CD4-positive, alpha-beta T cell treated with Interferon gamma for 1 hour (primary cell): ENCODE measurements at places on chromosomes 3 and 15.

- no peak for DNase-seq
Measured at GRCh38 chr15:41096178-41096577, 19.9 kb downstream of the INO80 start.

DNA sequence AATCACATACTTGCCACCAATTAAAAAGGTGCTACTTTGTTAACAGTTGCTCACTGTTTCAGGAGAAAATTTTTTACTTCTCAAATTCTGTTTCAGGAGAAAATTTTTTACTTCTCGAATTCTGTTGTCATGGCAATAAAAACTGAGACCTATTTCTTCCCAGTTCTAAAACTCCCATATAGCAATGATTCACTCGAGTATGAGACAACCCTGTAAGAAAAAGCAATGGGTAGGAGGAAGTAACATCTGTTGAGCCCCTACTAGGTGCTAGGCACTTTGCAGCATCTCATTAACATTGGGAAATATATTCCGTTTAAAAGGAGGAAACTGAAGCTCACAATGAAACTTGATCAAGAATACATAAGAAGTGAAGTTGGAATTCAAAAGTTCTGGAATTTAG is 35.1 kb upstream of the IGSF11 start:
- no peak for DNase-seq

DNA sequence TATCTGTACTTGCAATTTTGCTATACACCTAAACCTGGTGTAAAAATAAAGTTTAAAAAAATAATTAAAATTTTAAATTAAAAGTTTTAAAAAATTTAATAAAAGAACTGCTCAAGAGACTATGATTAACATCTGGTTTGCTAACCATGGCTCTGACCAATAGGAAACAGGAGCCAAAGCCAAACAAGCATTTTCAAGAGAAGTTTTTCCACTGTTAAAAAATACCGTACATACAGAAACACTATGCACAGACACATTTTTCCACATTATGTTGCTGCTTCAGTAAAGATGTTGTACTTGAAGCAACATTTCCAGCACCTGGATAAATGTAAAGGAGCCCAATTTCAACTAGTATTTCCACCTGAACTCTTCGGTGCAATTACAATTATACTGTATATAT is 543.9 kb upstream of the NAALADL2 start:
- no peak for DNase-seq

DNA sequence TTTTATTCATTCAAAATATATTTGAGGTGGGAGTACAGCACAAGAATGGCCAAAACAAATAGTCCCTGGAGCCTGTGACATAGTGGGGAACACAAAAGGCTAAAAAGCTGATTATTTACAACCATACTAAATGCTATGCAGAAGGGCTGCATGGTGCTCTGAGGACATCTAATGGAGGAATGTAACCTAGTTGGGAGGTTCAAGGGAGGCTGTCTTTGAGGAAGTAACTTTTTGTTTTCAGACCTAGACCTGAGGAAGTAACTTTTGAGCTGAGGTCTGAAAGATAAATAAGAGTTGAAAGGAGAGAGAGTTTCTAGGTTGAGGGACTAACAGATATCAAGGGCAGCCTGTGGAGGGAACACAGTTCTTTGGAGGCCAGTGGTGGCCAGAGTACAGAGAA is 34.8 kb upstream of the RASA2 start:
- peak; percentile 34 for DNase-seq

DNA sequence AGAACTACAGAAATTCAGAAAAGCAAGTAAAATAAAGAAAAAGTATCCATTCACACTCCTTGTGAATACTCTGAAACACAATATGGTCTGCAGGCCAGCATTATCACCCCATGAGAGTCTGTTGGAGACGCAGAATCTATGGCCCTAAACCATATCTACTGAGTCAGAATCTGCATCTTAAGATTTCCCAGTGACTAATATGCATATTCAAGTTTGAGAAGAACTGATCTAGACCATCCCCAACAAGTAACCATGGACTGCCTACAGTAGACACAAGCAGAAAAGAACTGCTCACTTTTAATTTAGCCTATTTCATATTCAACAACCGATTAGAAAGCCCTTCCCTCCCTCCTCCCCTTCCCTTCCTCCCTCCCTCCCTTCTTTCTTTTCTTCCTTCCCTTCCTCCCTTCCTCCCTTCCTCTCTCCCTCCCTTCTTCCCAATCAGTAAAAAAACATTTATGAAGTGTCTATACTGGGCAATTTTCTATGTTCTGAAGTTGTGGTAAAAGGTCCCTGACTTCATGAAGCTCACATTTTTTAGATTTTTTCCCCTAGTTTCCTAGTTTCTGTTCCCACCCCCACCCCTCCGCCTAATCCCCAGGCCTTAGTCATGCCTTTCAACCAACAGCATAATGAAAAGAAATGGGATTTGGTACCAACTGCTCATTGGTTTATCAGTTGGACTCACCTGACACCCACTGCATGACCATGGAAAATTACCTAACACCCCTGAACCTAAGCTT is 125.2 kb downstream of the CNTN3 start:
- no peak for DNase-seq

GRCh38 chr3:146664403-146664802 is 59.3 kb upstream of the PLSCR5 start:
- DNase-seq, result no peak
